ENCODE measurements at places on chromosomes 3 and 15. TPM values are rescaled to one million over a fixed set of nuclear protein-coding genes. Genes with fewer than 3 reads are reported as not detected.

DNA sequence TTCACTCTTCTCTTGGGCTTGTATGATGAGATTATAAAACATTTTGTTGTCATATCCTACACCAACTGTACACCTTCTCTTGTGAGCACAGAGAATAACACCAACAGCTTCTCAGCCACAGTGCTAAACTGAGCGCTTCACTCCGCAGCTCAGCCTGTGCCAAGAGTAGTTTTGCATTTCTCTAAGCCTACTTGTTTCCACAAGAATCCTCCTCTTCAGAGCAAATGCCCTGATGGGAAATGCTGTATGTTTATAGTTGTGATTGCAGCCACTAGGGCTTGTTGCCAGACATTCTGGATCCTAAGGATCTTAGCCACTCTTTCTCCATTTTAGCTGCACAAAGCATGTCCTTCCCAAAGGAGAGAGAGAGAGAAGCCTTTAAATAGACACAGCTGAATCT lies 138.8 kb upstream of the PLXND1 start:
- DNase-seq: no peak

GOLGA8G gene
- not detected for total RNA-seq

GRCh38 chr3:185788292-185788691 lies 36.5 kb downstream of the IGF2BP2 start:
- DNase-seq: no peak

PLOD2 gene
- 49.2 TPM for total RNA-seq

SHC4 gene
- 0.36 TPM for total RNA-seq

KBTBD8 gene
- 6.1 TPM for total RNA-seq

- no peak for DNase-seq
Measured at GRCh38 chr3:4996771-4997291, 17.6 kb downstream of the BHLHE40 start.

GRCh38 chr3:181694805-181695660 lies 16.7 kb upstream of the SOX2 start:
- no peak for DNase-seq

- no peak for DNase-seq
Measured at GRCh38 chr3:193987186-193987585, 148.8 kb upstream of the HES1 start.

DNA sequence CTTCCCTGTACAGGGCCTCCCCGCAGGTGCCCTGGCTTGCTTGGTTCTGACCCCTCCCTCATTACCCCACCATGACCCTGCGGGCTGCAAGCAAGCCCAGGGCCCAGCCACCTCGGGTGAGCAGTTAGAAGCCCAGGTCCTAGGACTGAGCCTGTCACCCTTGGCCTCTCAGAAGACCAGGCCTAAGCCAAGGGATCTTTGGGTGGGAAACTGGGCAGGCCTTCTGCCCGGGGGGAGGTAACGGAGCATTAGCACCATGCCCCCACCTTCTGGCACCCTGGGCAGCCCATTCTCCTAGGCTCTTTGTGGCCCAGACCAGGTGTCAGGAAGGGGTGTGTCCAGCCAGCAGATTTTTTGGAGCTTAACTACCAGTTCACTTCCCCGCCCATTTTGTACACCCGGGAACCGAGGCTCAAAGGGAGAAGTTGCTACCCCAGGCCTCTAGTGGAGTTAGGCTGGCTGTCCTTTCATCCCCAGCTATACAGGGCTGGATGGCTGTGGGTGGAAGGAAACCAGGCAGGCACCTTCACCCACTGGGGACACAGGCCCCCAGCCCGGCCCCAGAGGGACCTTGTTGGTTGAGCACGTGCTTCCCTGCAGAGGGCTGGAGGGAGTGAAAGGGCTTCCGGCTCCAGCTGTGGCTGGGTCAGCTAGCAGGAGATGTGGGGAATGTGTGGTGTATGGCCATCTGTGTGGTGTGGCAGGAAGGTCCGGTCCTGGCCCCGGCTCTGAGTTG lies 1.4 kb downstream of the CSK start:
- no peak for DNase-seq

GRCh38 chr3:172339892-172340291 lies 108.4 kb downstream of the GHSR start:
- DNase-seq: no peak

DNA sequence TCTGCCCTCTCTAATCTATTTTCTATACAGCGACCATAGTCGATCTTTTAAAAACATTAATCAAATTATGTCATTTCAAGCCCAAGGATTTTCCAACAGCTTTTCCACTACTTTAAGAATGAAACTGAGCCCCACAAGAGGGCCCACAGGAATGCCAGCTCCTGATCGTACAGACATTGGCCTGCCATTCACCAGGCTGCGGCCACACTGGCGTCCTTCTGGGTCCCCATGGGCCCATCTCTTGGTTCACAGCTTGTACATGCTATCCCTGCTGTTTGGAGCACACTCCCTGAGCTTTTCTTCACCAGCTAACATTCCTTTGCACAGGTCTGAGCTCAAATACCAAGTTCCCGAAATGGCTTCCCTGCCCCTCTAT lies 149.6 kb downstream of the MYLK start:
- DNase-seq: no peak

GRCh38 chr3:48997102-48997635 lies 7.1 kb downstream of the P4HTM start:
- no peak for DNase-seq

MORC1 gene
- total RNA-seq: not detected

GRCh38 chr3:150681057-150681456 lies 22.7 kb downstream of the ERICH6 start:
- no peak for DNase-seq

DNA sequence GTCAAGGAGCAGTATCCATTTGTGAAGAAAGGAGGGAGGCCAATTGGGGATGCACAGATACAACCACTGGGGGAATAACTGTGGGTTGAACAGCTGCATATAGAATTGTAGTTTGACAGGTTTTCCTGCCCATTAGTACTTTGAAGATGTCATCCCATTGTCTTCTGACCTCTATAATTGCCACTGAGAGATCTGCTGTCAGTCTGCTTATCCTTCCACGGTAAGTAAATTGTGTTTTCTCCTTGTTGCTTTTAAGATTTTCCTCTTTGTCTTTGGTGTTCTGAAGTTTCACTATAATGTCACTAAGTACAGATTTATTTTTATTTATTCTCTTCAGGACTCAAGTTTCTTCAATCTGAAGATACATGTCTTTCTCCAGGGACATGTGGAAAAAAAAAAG lies 56.6 kb downstream of the MOBP start:
- no peak for DNase-seq

- DNase-seq: peak; percentile 68
Measured at GRCh38 chr3:124565013-124565412, 165.2 kb upstream of the UMPS start.

RLBP1 gene
- total RNA-seq: not detected

SLC4A7 gene
- 67.0 TPM for total RNA-seq

All from progenitor cell of endocrine pancreas (in vitro differentiated cells).